Cardiac septum (tissue), 1 donor: ENCODE measurements at places on chromosomes 1 and 21.

- DNase-seq: no peak
These were observed 678.1 kb upstream of the CXADR start for GRCh38 chr21:16834791-16835190.

- DNase-seq: peak; percentile 72
These were observed 987 bp downstream of the GPR137B start for GRCh38 chr1:236143104-236143948.

DNA sequence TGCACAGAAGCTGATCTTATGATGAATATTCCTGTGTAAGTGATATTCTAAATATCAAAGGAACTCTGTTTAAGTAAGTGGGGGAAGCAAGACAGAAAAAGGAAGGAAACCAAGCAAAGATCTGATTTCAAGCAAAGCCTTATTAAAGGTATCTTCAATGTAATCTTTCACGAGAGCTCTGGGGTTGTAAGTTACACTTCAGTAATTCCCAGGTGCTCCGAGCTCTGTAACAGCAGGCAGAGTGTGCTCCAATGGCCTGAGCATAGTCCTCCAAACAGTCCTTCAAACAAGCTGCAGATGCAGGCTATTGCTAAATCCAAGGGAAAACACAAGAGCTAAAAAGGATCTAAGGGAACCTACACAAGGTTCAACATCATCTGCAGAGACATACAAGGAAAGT, 949.7 kb upstream of the TMPRSS15 start:
- DNase-seq: no peak

- no peak for DNase-seq
These were observed 121.6 kb upstream of the BARHL2 start for GRCh38 chr1:90838720-90839119.

GRCh38 chr1:200121421-200121820, 93.9 kb downstream of the NR5A2 start:
- DNase-seq: no peak

DNA sequence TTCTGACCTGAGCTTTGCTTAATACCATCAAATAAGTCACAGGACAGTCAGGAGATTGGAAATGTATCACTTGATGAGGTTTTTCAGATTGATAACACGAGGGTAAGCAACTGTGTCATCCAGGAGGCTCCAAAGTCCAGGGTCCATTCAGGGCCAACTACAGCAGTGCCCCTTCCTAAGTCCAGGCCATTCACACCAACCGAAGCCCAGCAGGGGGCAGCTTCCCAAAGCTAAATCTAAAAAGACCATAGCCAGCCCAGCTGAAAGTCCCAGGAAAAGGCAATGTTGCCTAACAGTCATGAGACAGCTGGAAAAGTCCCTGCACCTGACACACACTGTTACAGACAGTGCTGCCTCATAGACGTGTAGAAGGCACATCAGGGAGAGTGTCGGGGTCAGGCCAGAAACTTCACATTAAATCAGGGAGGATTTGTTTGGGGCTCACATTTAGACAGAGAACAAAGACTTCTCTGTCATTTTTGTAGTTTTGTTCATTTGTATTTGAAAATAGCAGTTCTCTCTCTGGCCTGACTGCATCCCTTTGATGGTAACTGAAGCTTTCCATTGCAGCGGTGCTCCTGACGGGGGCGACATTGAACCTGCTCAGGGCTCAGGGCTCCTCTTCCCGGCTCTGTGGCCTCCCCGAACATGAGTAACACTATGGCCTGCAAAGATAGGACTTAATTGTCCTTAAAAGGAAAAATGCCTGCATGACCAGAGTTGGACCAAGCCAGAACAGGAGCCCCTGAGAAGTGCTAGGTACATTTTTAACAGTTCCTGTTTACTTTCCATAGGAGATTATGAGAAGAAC, 200.4 kb downstream of the NRIP1 start:
- DNase-seq: peak; percentile 81

DNA sequence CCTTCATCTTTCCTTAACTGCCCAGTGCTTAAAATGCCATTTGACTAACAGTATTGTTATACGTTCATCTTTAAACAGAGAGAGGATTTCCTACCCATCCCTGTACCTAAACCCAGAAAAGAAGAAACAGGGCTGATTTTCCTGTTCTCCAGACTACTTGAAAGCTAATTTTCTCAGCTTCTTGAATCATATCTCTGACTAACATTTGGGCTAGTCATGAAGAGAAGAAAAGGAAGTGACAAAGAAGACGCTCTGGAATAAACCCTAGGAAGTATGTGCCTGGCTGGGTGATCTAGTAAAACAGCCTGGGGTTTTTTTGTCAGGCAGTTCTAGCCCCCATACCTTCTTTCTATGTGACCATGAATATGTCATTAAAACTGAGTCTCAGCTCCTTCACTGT, 44.8 kb upstream of the SGIP1 start:
- DNase-seq: no peak

GRCh38 chr1:161242313-161242712, 4.3 kb upstream of the NR1I3 start:
- DNase-seq: no peak

GRCh38 chr1:166410083-166410385, 243.2 kb upstream of the FAM78B start:
- DNase-seq: no peak

DNA sequence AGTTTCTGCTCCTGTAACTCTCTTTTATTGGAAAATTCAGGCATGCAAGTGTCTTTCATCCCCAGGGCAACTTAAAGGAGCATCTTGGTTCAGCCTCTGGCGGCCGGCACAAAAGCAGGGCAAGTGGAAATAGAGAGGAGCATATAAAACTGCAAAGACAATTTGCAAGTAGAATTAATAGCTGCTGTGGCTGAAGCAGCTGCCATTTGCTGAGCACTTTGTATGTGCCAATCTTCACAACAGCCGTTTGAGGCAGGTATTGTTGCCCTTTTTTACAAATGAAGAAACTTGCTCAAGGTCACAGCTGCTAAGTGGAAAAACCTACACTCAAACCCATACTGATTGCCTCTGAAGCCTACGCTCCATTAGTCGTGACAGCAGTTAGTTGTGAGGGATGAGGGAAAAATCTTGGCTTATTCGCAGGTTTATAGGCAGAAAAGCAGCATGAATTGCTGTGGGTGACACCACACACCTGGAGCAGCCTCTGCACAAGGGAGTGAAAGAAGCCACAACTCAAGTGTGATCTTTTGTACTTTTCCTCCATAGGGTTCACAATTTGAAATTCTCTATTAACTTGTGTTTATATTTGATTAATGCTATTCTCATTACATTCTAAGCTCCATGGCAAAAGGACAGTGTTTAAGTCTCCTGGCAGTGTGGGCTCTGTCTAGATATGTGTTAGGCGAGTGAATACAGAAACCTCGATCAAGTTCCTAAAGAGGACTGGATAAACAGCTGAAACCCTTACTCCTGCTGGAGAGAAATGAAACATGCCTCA, 99.0 kb upstream of the BEND5 start:
- DNase-seq: no peak

- DNase-seq: no peak
These were observed 22.8 kb upstream of the PDE9A start for GRCh38 chr21:42630626-42631025.

DNA sequence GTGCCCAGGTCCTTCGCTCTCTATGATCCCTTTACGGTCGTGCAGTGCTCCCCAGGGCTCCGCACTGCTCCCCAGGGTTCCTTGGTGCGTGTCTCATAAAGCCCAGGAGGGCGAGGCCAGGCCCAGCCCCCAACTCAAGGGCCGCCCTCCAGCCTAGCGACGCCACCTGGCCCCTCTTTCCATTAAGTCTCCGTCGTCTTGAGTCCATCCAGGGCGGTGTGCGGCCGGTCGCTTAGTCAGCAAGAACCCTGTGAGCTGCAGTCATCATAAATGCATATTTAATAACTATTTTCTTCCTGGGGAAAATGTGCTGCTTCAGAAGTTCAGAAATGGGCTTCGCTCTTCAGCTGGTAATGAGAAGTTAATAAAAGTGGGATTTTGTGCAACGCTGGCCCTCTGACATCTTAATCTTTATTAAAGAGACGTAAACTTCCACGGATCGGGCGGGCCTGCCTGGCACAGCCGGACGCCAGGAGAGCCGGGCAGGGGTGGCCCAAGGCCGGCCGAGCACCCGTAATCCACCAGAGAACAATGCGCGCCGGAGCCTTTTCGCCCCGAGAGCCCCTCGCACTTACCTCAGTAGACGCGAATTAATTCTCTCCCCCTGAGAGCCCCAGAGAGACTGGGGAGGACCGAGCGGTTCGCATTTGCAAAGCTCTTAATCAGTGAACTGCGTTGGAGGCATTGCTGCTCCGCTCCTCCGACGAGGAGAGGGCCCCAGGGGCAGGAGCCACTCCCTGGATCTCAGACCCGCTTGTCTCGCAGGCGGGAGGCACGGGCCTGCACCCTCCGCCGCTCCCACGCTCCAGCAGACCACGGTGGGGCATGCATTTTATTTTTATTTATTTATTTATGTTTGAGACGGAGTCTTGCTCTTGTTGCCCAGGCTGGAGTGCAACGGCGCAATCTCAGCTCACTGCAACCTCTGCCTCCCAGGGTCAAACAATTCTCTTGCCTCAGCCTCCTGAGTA, 188.3 kb upstream of the ARHGEF16 start:
- no peak for DNase-seq

GRCh38 chr1:5970610-5971273, 21.5 kb downstream of the NPHP4 start:
- no peak for DNase-seq

- no peak for DNase-seq
These were observed 9.8 kb downstream of the PPFIA4 start for GRCh38 chr1:203036135-203036534.

GRCh38 chr1:119475866-119476439, 31.1 kb upstream of the HSD3B1 start:
- no peak for DNase-seq

GRCh38 chr1:64482720-64483119, 12.8 kb downstream of the CACHD1 start:
- DNase-seq: no peak

DNA sequence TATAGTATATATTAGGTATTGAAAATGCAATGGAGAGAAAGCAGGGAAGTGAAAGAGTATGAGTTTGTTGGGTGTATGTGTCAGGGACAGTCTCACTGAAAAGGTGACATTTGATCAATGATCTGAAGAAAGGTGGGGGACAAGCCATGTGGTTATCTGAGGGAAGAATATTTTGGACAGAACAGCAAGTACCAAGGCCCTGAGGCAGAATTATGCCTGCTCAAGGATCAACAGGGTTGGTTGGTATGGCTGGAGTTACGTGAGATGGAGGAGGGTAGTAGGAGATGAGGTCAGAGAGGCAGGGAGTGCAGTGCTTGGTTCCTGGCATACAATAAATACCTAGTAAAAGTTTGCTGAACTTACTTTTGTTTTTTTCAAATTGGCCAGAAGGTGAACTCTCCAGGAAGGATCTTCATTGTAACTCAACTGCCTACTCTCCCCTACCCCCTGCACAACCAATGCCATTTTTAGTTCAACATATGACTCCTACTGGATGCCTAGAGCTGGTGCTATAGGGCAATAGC, 1.8 kb downstream of the LAMTOR2 start:
- no peak for DNase-seq

GRCh38 chr1:19960591-19960990, 18.8 kb downstream of the PLA2G2A start:
- DNase-seq: no peak

DNA sequence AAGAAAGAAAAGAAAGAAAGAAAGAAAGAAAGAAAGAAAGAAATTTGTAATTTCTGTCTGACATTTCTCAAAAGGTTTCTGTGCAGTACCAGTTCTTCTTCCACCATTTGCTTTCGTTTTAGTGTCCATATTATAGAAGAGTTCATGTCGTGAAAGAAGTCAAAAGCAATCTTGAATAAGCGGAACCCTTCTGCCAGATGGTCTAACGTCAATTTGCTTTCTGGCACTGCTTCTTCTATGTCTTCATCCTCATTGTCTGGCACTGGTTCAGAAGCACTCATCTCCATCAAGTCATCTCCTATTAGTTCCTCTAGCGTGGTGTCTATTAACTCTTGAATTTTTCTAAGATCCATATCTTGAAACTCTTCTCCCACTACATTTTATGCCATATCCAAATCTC, 170.0 kb upstream of the KCTD3 start:
- DNase-seq: no peak
